ENCODE measurements at places on chromosomes 3 and 15.
A peak's percentile ranks its signal among the peaks of the same experiment; 100 is the strongest.

DNA sequence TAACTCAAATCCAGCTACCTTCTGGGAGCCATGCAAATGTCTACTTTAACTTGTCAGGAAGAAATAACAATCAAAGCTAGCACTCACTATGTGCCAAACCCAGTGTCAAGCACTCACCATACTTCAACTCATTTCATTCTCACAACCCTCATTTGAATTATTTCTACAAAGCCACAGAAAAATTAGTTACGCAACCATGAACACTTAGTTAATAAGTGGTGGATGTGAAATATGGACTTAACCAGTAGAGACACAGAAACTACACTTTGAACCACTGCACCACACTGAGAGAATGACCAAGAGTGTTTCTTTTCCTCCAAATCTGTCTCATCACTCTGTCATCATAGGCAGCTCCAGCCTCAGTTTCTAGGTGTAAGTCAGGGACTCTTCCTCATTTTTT lies 91.0 kb upstream of the MBNL1 start:
- DNase-seq: no peak

- DNase-seq: no peak
These were observed 33.1 kb downstream of the PYGO1 start for GRCh38 chr15:55555089-55555488.

GRCh38 chr3:87855211-87855610 lies 203.6 kb downstream of the CGGBP1 start:
- no peak for DNase-seq

DNA sequence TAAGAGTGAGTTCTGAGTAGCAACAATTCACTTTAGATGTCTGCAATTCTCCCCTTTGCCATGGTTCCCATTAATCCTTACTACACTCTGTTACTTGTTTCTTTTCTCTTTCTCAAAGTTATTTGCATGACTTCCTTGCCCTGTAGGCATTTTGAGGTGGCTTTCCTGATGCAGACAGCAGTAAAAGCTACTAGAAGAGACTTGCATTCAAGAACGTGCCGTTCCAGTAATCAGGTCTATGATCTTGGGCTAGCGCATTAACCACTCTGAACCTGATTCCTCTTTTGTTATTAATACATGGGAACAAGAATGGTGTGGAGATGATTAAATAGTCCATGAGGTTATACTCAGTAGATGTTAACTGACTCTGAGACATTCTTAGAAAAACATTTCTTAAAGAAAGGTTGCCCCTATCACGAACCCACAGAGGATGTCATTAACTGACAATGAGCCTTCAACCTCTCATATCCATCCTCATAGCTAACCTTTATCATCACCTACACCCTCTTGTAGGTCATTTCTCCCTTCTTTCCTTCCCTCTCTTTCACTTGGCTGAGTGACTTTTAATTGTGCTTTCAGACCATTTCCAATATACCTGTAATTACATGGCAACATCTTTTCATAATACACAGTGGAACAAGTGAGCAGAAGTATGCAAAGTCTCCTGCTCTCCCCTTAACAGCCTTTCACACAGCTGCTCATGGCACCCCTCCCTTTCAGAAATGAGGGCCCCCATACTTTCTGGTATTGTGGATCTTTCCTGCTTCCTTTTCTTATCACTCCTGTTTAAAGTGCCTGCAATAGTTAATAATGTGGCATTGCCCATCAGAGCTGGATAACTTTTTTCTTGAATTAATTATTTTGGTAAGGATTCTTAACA lies 175.9 kb downstream of the CHST2 start:
- no peak for DNase-seq

DNA sequence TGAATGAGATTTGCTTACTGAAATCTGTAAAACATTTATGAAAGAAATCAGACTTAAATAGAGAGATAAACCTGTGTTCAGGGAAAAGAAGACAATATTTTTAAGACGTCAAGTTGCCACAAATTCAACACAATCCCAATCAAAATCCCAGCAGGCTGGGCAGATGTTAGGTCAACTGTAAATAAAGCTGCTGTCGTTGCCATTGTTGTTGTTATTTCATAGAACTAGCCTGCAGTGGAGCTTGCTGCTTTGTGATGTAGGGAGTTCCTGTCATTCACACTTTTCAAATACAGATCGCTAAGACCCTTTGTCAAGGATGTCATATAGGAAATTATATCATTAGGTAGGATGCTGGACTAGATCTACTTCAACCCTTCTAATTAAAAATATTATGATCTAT lies 123.1 kb downstream of the NEO1 start:
- DNase-seq: no peak

DNA sequence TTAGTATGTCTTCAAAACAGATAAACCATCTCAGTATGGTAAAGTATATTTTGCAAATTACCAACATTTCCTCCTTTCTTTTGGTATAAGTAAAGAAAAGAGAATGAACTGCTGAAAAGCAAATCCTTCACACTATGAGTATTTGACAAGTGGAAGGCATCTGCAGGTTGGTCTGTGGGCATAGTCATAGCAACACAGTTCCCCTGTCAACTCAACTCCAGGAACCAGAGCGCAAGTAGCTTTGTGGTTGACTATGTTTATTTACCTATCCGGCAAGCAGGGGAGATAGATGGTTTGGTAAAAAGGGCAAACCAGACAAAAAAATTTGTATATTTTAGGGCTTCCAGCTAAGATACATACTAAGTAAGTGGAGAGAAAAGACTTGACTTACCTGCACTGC lies 88.3 kb upstream of the PPIB start:
- no peak for DNase-seq

GRCh38 chr3:101665851-101666250 lies 11.1 kb downstream of the ZBTB11 start:
- DNase-seq: no peak

GRCh38 chr3:63912768-63913588 lies 795 bp upstream of the SCAANT1 start:
- peak; percentile 22 for DNase-seq

GRCh38 chr3:181851063-181851462 lies 139.3 kb downstream of the SOX2 start:
- no peak for DNase-seq

GRCh38 chr3:59994732-59995304 lies 945.0 kb upstream of the CFAP20DC start:
- DNase-seq: no peak

DNA sequence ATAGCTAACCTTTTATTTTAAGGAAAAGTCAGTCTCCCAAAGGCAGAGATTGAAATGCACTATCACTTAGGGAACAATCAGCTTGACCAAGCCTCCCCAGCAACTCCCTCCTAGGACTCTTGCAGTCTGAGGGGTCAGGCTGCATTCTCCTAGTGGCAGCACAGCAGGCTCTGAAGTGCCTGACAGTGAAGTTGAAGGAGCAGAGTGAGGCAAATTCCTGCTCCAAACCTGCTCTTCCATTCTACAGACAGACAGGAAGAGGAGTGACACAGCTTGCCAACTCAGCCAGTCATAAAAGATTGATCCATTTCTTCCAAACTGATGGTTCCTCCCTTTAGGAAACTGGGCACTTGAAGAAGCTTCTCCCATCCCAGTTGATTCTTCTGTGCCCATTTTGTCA lies 43.9 kb upstream of the SMAD3 start:
- DNase-seq: no peak

DNA sequence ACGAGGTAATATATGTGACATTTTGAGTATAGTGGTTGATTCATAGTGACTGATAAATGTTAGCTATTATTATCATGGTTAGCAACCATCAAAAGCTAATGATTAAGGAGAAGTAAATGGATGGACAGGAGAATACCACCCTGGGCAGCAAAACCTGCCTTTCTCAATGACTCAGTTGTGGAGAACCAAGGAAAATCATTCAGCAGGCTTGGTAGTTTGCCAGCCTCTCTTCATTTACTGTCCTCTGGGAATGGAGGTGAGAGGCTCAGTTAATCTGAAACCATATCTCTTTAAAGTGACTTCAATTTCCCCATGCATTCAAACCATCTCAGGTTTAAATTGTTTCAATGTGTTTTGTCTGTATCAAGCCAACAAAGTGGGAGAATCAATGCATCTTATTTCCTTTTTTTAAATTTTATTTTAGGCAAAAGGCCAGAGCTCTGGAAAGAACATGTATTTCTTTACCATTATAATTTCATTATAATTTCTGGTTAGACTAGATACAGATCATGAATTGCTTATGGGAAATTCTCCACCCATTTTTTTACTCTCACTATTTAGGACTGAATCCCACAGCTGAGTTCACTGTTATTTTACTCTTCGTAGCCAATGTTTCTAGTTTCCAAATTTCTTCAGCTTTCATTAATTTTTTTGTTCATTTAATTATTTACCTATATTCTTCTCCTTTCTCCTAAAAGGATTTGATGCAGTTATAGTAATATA lies 2.7 kb downstream of the TM4SF18 start:
- DNase-seq: no peak

GRCh38 chr3:14230729-14231128 lies 52.1 kb downstream of the LSM3 start:
- DNase-seq: no peak

DNA sequence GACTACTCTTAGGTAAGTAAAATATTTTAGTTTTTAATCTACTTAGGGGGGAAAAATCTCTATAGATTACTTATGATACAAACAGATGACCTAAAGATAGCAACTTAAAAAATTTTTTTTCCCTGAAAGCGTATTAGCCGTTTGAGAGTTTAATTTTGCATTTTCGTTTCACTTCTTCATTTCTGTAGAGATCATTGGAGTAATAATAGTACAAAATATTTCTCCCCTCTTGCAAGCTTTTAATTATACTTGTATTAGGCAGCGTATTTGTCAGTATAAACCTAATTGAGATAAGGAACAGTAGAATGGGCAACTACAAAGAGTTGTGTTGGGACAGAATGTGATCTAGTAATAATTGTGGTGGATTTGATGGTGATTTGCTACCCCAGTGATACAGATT lies 10.3 kb downstream of the SKIL start:
- no peak for DNase-seq

GRCh38 chr3:133301731-133302130 lies 98.1 kb upstream of the BFSP2 start:
- DNase-seq: no peak

- no peak for DNase-seq
These were observed 33.9 kb upstream of the CDIN1 start for GRCh38 chr15:36545467-36545992.

GRCh38 chr3:99665017-99665416 lies 26.6 kb downstream of the COL8A1 start:
- no peak for DNase-seq

DNA sequence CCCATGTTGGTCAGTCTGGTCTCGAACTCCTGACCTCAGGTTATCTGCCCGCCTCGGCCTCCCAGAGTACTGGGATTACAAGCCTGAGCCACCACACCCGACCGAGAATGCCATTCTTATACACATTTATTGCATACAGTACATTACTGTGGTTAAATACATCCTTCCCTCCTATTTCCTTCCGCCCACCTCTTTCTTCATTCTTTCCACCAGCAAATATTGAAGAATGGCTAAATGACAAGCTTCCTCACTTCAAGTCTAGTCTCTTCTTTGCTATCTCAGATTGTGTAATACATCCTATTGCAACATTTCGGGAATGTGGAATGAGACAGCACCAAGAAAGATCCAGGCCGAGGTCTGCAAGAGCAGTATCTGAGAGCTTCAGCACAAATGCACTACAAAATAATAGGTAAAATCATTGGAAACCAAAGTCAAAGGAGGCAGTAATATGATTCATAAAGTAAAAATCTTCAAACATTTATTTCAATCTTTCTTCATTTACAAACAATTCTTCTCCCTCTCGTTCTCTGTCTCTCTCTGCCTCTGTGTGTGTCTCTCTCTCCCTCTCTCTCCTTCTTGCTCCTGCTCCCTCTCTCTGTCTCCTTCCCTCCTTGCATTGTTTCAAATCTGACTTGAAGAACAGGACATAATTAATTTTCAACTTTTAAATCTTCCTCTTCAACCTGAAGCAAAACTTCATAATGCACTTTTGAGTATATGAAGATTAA lies 94.7 kb upstream of the TGFBR2 start:
- DNase-seq: no peak

GRCh38 chr15:57056357-57056756 lies 137.9 kb downstream of the TCF12 start:
- DNase-seq: no peak

- DNase-seq: no peak
These were observed 1437.0 kb downstream of the OTOL1 start for GRCh38 chr3:162933656-162934055.

- no peak for DNase-seq
These were observed 48.8 kb downstream of the ZNF710 start for GRCh38 chr15:90049666-90050604.

- no peak for DNase-seq
These were observed 25.3 kb downstream of the TRA2B start for GRCh38 chr3:185912512-185912911.

DNA sequence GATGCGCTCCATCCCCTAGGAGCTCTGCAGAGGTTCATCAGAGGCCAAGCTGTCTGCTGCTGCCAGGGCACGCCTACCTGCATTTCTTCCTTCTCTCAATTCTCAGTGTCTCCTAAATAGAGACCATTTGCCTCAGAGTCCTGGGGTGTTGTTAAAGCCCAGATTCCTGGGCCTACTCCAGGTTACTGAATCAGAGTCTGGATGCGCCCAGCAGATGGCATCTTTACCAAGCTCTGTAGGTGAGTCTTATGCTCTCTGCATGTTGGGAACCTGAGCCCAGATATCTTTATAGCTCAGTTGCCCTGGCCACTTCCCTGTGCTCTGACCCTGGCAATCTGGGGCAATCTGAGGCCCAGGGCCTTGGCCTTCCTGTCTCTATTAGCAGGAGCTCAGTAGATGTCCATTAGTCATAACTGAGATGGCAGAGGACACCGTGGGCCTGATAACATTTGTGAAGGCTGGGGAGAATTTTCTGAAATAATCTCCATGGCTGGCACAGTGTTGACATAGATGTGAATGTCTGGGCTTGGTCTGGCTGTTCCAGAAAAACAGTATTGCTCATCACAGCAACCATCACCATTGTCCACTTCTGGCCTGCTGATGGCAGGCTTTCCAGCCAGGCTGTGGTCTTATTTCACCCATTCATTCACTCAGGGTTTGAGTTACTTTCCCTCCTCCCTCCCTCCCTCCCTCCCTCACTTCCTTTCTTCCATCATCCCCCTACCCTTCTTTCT lies 13.3 kb upstream of the RBP1 start:
- no peak for DNase-seq

- no peak for DNase-seq
These were observed 14.5 kb upstream of the RBSN start for GRCh38 chr3:15113471-15113870.

DNA sequence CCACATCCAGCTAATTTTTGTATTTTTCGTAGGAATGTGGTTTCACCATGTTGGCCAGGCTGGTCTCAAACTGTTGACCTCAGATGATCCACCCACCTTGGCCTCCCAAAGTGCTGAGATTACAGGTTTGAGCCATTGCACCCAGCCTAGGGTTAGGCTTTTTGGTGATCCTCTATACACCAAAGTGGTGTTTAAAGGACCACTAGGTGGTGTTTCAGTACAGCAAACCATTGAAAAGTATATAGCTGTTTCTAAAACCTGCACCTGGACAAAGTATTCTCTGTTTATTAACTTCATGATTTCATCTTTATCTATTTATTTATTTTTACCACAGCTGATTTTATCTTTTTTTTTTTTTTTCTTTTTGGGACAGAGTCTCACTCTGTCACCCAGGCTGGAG lies 68.4 kb downstream of the MINDY2 start:
- no peak for DNase-seq

- DNase-seq: no peak
These were observed 46.7 kb downstream of the SLC9C1 start for GRCh38 chr3:112247350-112247749.

GRCh38 chr3:75171630-75172230 lies 492.4 kb upstream of the FRG2C start:
- DNase-seq: no peak
